ENCODE measurements at places on chromosomes 5 and 9.

- DNase-seq: no peak
Observed at GRCh38 chr5:146461319-146461718, 14.2 kb downstream of the TCERG1 start.

- no peak for DNase-seq
Observed at GRCh38 chr5:44565902-44566301, 176.7 kb upstream of the FGF10 start.

- no peak for DNase-seq
Observed at GRCh38 chr5:18968966-18969365, 1019.0 kb downstream of the CDH18 start.

- no peak for DNase-seq
Observed at GRCh38 chr9:131728546-131728910, 11.3 kb downstream of the RAPGEF1 start.

GRCh38 chr9:124869986-124870560 lies 8.1 kb downstream of the ARPC5L start:
- peak; percentile 81 for DNase-seq

GRCh38 chr5:14331386-14331781 lies 188.2 kb downstream of the TRIO start:
- DNase-seq: no peak

- no peak for DNase-seq
Observed at GRCh38 chr9:8815931-8816330, 1016.4 kb upstream of the DMAC1 start.

- DNase-seq: no peak
Observed at GRCh38 chr5:69206528-69207190, 17.3 kb downstream of the CENPH start.

GRCh38 chr9:110541950-110542349 lies 37.6 kb downstream of the SVEP1 start:
- no peak for DNase-seq

DNA sequence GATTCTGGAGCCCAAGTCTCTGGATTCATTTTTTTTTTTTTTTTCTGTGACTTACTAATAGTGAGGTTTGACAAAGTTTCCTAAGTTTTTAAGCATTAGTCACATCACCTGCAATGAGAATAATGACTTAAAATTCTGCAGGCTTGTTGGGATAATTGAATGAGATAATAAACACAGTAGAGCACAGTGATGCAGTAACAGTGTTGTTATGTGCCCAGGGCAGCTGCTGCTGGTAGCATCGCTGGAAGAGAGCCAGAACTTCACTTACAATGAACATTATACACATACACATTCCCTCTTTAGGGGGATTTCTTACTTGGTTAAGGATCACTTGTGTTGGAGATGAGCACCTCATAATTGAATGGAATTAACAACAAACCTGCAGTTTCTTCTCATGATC lies 78.9 kb downstream of the ALDH7A1 start:
- no peak for DNase-seq

- no peak for DNase-seq
Observed at GRCh38 chr9:89594811-89595550, 9.8 kb upstream of the GADD45G start.

GRCh38 chr9:38029915-38030638 lies 39.0 kb downstream of the SHB start:
- DNase-seq: no peak

DNA sequence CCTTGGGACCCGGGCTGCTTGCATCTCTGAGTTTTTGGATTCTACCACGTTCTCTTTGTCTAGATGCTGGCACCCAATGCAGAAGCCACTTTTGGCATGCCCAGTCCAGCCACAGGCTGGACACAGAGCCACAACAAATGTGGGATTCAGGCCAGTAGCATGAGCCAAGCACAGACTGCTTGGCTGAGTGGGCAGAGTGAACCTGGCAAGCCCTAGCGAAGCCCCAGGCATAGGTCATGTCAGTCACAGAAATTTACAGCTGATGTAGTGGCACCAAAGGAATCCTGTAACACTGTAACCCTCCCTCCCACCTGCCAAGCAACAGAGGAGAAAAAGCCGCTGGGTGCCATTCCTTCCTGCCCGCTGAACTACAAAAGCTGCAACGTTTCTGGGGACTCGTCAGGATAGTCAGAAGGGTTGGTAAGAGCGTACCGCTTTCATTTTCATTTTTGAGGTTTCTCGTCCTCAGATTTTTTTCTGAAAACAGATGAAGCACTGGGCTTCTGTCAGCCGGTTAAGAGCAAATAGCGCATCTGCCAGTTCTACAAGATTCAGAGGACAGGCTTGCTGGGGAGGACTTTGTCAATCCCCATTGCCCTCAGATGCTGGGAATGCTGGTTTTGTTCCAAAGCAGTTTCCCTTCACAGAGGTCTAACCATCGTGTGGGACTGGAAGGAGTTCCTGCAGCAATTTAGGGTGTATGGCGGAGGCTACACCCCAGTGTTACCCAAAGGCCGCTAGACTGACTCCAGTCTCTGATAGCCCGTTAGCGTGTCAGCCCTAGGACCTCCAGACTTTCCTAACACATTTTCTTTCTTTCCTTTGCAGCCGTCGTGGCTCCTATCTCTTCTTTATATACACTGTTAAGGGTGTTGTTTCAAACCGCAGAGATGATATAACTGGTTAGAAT lies 399.0 kb downstream of the HTR1A start:
- DNase-seq: no peak

DNA sequence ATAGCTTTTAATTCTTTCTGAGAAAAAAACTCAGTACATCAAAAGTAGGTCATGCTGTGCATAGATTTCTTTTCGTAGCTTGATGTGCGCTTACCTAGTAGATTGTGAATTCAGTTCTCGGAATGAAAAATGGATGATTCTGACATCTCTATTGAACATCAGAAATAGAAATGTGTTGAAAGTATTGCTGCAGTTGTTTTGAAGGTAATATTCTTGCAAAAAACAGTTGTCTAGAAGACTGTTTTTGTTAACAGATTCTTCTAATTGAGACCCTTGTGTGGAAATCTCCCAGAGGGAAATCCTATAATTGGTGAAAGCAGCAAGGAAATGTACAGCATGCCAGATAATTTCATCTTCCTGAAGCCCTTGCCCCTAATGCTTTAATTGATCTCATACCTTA lies 54.5 kb downstream of the MACIR start:
- no peak for DNase-seq

GRCh38 chr9:74777136-74777879 lies 110.4 kb downstream of the TRPM6 start:
- peak; percentile 54 for DNase-seq

DNA sequence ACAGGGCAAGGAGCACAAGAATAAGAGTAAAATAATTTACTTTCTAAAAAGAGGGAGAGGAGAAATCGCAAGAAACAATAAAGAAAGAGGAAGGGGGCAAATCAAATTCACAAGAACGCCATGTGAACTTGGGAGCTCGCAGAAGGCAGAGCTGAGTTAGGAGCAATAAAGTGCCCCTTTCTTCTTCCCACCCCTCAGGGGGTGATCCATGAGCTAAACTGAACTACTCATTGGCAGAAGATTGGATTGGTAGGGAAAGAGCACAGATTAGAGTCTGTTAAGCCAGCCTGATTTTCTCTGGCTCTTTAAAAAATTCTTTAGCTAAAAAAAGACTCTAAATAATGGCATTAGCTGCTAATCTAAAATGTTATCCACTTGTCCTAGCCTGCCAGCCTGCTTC lies 307.5 kb downstream of the EBF1 start:
- DNase-seq: no peak

- DNase-seq: no peak
Observed at GRCh38 chr5:170697031-170697430, 86.5 kb upstream of the GABRP start.

DNA sequence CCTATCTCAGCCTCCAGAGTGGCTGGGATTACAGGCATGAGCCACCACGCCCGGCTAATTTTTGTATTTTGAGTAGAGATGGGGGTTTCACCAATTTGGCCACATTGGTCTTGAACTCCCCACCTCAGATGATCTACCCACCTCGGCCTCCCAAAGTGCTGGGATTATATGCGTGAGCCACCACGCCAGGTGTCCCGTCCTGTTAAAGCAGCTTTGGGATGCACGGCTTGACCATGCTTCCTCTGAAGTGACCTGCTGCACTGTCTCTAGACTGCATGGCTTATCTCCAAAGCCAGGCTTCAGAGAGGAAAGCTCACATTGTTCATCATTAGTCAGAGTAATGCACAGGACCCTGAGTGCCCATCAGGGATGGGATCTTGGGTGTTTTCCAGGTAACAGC lies 45.4 kb downstream of the SEMA4D start:
- no peak for DNase-seq

DNA sequence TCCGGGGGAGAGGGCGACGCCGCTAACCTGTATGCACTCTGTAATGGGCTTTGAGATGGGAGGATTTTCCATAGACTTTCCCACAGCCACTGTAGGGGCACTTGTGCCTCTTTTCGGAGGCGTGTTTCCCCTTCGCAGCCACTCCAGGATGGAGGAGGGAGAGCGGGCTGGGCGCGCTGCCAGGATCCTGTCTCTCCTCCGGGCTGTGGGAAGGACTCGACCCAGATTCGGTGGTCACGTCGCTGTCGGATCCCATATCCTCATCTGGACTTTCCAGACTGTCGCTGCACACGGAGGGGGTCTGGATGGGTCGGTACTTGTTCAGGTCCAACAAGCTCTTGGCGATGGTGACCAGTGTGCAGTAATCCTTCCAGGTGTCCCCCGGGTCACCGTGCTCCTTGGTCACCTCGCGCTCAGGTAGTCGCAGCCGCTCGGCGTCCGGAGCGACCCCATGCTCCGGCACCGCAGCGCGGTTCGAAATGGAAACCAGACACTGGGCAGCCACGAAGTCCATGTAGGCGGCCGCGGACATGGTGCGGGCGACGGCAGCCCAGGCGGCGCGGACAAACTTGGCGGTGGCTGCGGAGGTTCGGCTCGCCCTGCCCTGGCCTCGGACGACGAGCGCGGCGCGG lies 1.5 kb downstream of the KLF9 start:
- DNase-seq: no peak

DNA sequence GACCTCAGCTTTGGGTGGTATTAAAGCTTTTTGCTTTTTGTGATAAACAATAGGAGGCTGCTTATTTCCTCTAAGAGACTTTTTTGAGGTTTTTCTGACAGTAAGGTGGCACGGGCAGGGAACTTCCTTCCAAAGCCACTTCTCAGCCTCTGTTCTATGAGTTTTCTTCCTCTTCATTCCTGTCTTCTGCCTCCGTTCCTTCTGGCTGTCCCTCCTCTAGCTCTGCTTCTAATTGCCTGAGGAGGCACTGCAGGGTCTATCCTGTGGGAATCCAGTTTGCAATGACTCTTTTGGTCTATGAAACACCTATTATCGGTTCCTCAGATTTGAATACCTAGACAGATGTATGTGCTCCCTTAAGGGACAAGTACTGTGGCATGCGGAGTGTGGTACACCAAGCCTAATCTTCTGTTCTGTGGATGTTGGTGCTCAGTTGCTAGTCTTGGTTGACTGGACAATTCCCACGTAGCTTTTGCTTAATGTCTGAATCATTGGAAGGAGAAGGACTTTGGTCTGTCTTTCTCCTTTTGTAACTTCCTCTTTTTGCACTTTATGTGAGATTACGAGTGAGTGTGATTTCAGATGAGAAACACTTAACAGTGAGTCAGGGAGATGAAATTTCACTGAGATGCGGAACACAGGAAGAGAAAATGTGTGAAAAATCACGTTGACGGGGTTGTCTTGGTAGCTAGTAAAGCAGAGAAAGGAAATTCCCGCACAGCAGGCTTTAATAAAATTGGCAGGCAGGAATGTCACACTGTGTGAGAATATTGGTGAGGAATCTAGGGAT lies 305.2 kb downstream of the EFNA5 start:
- DNase-seq: no peak

- no peak for DNase-seq
Observed at GRCh38 chr9:134175808-134176598, 11.6 kb upstream of the RNU6ATAC start.

- DNase-seq: no peak
Observed at GRCh38 chr5:126794157-126794828, 17.4 kb downstream of the LMNB1 start.

- DNase-seq: no peak
Observed at GRCh38 chr9:73880101-73880500, 617.0 kb upstream of the RORB start.

DNA sequence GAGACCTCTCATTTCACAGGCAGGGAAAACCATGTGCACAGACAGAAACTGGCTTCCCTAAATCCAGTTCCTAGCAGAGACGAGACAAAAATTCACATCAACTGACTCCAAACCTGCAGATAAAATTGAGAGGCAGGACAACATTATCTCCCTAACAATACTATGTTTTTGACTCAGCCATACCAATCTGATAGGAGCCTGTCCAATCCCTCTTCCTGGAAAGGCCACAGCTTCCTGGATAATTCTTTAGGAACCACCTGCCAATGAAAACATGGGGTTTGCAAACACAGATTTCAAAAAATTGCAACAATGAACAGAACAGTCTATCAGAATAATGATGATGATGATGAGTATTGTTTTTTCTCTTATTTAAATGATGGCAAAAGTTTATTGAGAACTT lies 22.4 kb downstream of the SH3TC2 start:
- DNase-seq: no peak

- DNase-seq: no peak
Observed at GRCh38 chr5:1479581-1480188, 34.4 kb upstream of the SLC6A3 start.

DNA sequence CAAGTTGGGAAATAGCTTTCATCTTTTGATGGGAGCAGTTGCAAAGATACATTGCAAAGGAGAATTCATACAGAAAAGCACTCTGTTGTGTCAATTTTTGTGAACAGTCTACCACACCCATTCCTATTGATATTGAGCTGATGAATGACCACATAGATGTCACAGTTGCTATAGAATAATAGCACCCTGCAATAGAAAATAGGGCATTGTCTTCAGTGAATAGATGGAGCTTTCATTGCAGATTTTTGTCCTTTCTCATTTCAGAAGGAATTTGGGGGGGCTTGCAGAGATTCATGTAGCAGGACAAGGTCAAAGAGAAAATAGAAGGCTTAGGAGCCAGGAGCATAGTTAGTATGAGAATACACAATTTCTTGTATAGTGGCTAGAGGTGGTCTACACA lies 237.9 kb downstream of the TMEM38B start:
- no peak for DNase-seq

- DNase-seq: no peak
Observed at GRCh38 chr9:134942011-134942787, 24.5 kb upstream of the FCN1 start.

GRCh38 chr9:106864373-106865143 lies 1.6 kb downstream of the ZNF462 start:
- DNase-seq: no peak

DNA sequence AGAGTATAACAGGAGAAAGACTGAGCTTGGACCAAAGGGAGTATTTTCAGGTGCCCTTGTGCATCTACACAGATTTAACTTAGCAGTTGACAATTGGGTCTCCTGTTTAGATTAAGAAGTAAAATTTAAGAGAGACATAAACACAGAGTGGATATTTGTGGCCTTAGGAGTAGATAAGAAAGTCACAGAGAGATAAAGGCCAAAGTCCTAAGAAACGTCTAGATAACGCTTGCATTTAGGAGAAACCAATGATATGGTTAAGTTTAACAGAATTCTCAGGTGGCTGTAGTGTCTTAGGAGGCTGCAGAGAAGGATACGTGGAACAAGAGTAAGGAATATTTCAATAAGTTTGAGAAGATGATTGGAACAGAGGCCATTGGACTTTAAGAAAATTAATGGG lies 155.0 kb upstream of the DAB2 start:
- DNase-seq: no peak
